Suppressor macrophage treated with lipopolysaccharide for 1 hour (primary cell): ENCODE measurements at places on chromosomes 7 and 10.

DNA sequence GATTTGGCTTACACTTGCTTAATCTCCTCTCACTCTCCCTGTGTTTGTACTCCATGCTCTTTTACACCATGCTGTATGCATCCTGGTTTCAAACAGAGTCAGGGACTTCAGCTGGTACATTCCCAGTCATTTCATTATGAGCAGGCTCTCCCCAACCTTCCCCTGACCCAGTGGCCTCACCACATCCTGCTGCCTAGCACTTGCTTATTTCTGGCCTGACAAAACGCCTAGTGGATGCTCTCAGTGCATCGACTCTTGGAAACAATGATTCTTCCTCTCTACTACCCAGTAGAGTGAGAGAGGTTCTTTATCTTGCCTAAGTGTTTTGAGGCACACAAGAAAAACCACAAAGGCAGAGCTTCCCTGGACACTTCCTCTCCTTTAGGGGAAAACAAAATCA is 63.4 kb downstream of the CAV1 start:
- peak; percentile 26 for DNase-seq

GRCh38 chr7:54738737-54739136 is 20.3 kb downstream of the SEC61G start:
- no peak for DNase-seq

- no peak for DNase-seq
Measured at GRCh38 chr7:16637379-16637778, 8.2 kb downstream of the ANKMY2 start.

GRCh38 chr10:79116368-79116767 is 47.6 kb downstream of the ZMIZ1 start:
- no peak for DNase-seq

GRCh38 chr7:28406192-28406591 is 6.1 kb upstream of the CREB5 start:
- DNase-seq, result no peak

DNA sequence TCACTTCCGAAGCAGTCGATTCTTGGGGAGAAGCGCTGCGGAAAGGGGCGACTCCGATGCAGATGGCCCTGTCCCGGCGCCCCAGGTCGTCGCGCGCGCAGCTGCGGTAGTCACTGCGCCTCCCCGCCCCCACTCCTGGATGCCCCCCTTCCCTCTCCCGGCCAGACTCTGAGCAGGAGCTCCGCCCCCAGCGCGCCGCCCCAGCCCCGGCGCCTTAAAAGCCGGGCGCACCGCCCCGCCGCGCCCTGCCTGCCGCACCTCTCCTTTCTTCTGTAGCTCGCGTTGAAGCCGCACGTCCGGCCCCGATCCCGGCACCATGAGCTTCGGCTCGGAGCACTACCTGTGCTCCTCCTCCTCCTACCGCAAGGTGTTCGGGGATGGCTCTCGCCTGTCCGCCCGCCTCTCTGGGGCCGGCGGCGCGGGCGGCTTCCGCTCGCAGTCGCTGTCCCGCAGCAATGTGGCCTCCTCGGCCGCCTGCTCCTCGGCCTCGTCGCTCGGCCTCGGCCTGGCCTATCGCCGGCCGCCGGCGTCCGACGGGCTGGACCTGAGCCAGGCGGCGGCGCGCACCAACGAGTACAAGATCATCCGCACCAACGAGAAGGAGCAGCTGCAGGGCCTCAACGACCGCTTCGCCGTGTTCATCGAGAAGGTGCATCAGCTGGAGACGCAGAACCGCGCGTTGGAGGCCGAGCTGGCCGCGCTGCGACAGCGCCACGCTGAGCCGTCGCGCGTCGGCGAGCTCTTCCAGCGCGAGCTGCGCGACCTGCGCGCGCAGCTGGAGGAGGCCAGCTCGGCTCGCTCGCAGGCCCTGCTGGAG is at the start of gene INA:
TSS of gene INA (plus strand) at position 243 of the 817 bp plus-strand sequence. CDS start at position 317, 74 bp downstream.
- peak; percentile 63 for DNase-seq

- peak; percentile 82 for DNase-seq
Measured at GRCh38 chr10:93199191-93199751, 125.6 kb downstream of the CYP26A1 start.

- no peak for DNase-seq
Measured at GRCh38 chr7:137316648-137317353, 26.7 kb downstream of the PTN start.
